ENCODE measurements at places on chromosomes 11 and 22.

- H3K27me3 ChIP-seq, result peaks cover 15% of the 10 kb centered on the region
- H3K4me1 ChIP-seq, result peaks cover 10% of the 10 kb centered on the region
- no peak for DNase-seq
- no peak overlapping the region for H3K4me3 ChIP-seq
These were observed 5.3 kb downstream of the SLC7A4 start for GRCh38 chr22:21026783-21027692.

DNA sequence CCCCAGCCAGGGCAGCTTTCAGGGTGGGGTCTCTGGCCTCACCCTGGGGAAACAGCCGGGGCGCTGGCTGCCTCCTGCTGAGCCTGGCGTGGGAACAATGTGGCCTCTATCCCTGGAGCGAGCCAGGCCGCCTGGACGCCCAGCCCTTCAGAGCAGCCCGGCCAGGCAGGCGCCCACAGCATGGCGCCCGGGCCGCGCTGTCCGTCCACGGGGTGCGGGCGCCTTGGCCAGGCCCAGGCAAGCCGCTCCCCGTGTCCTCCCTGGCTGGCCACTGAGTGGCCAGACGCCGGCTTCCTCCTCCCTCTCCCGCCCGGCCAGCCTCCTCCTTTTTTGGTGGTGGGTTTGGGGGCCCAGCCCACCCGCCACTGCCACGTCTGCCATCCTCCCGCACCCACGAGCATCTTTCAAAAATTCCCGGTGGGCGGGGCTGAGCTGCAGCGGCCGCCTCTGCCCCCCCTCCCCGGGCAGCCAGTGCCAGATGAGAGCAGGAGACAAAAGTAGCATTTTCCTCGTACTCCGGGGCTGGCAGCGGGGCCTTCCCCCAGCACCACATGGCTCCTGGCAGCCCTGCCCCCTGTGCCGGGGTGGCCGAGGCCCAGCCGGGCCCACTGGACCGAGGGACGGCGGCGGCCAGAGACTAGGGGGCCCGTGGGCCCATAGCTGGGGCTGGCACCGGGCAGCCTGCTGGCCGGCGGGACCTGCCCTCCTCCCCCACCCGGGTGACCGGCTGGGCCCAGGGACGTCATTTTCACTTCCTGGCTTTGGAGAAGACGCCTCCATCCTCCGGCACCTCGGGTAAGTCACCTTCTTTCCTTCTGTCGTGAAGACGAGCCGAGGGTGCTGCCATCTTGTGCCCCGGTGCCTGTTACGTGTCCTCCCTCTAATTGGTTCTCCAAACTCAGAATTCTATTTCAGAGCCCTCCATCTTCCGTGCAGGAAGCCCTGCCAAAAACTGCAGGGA lies 70.2 kb upstream of the PPARA start:
- no peak overlapping the region for H3K27ac ChIP-seq
- H3K27me3 ChIP-seq, result peaks cover 4% of the 10 kb centered on the region
- H3K4me3 ChIP-seq, result no peak overlapping the region
- no peaks in the 10 kb centered on the region for H3K4me1 ChIP-seq
- DNase-seq, result no peak

GRCh38 chr22:27962268-27963044 lies 43.4 kb upstream of the PITPNB start:
- no peak overlapping the region for H3K4me3 ChIP-seq
- no peaks in the 10 kb centered on the region for H3K4me1 ChIP-seq
- H3K36me3 ChIP-seq, result no peaks in the 10 kb centered on the region

- no peaks in the 10 kb centered on the region for H3K4me1 ChIP-seq
- no peaks in the 10 kb centered on the region for H3K27me3 ChIP-seq
These were observed 79.5 kb downstream of the HORMAD2 start for GRCh38 chr22:30159561-30160353.

DNA sequence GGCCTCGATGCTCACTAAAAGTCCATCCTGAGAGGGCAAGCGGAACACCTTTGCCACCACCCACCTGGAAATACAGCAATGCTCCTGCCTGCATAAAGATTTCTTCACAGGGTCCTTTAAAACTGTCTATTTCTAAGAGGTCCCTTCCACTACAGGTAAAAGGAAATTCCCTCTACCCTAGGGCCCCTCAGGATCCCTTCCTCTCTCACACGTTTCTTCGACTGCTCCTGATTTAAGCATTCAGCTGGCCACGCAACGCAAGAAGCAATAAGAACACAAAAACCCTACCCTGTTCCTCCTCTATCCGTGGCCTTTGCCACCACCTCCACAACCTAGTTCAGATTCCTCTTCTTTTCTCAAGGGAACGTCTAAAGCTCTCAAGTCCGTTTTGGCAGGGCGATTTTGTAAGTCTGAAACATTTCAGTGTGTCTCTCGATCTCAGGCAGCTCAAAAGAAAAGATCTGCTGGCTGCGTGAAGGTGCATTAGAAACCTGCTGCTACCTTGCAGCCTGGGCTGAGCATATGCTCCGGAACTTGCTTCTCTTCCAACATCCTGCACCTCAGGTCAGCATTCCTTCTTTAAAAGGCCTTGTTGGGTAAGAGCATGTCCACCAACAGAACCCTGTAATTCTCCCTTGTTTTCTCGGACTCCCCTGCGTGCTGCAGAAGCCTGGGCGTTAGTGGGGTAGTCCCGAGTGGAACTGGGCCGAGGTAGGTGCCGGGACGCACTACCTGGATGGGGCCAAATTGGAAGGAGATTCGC lies 1.6 kb downstream of the LGR4 start:
- H3K4me1 ChIP-seq, result peaks cover 31% of the 10 kb centered on the region
- no peaks in the 10 kb centered on the region for H3K36me3 ChIP-seq
- no peak for DNase-seq
